A549 treated with AZD2906 at 1 μM for 4 hours (cell line): ENCODE measurements at places on chromosomes 2 and 18. TPM values are rescaled to one million over a fixed set of nuclear protein-coding genes. Genes with fewer than 3 reads are reported as not detected.

C18orf32 gene
- 16.3 to 23.8 TPM (median 22.8 TPM) in 5 replicates for total RNA-seq

DYNAP gene
- not detected in 5 replicates for total RNA-seq

LRP2 gene
- total RNA-seq: 0.01 to 0.14 TPM (median 0.07 TPM) in 3 of 5 replicates, not detected in the others

RFTN2 gene
- total RNA-seq: 0.06 to 0.13 TPM in 2 of 5 replicates, not detected in the others

NMUR1 gene
- not detected in 5 replicates for total RNA-seq

PRSS56 gene
- 0.06 to 0.17 TPM (median 0.09 TPM) in 5 replicates for total RNA-seq

CHRNA1 gene
- not detected in 5 replicates for total RNA-seq
